Dermis blood vessel endothelial cell (primary cell): ENCODE measurements at places on chromosomes 11 and 22. TPM values are rescaled to one million over a fixed set of nuclear protein-coding genes. Genes with fewer than 3 reads are reported as not detected.

The MOV10L1 gene
- total RNA-seq: 19.4 and 35.1 TPM in 2 replicates

The SCN3B gene
- total RNA-seq: 2.5 and 4.9 TPM in 2 replicates

The F2 gene
- total RNA-seq: not detected in 2 replicates

The GRIK4 gene
- total RNA-seq: under 0.01 TPM in 1 of 2 replicates, not detected in the other

The PRG3 gene
- not detected in 2 replicates for total RNA-seq

The MS4A8 gene
- not detected in 2 replicates for total RNA-seq

The TEX54 gene
- total RNA-seq: not detected in 2 replicates

The C11orf91 gene
- total RNA-seq: not detected in 2 replicates

The PIM3 gene
- total RNA-seq: 463 and 464 TPM in 2 replicates

The TRIM49 gene
- under 0.01 TPM in 1 of 2 replicates, not detected in the other for total RNA-seq

The HEPN1 gene
- total RNA-seq: not detected in 2 replicates

The SERHL2 gene
- 3.0 and 3.1 TPM in 2 replicates for total RNA-seq

The TRIM48 gene
- total RNA-seq: not detected in 2 replicates

The MTMR3 gene
- 41.4 and 42.7 TPM in 2 replicates for total RNA-seq

The BAIAP2L2 gene
- not detected in 2 replicates for total RNA-seq

The OR10G6 gene
- not detected in 2 replicates for total RNA-seq

The SOX6 gene
- total RNA-seq: under 0.01 and 0.09 TPM in 2 replicates

The SEPTIN3 gene
- total RNA-seq: under 0.01 and 0.14 TPM in 2 replicates

The OR8D1 gene
- not detected in 2 replicates for total RNA-seq

The SLC37A2 gene
- total RNA-seq: 0.51 and 0.70 TPM in 2 replicates

The DERL3 gene
- 0.68 and 1.3 TPM in 2 replicates for total RNA-seq

The RAB38 gene
- total RNA-seq: 0.34 and 1.6 TPM in 2 replicates

The MACROD1 gene
- total RNA-seq: 17.5 and 29.3 TPM in 2 replicates

The VSIG2 gene
- total RNA-seq: 0.23 and 0.51 TPM in 2 replicates

The PRODH gene
- 0.05 and 1.0 TPM in 2 replicates for total RNA-seq
